ENCODE measurements at places on chromosomes 5 and 9.

- DNase-seq: no peak
These were observed 328.8 kb upstream of the IRX1 start for GRCh38 chr5:3266861-3267260.

DNA sequence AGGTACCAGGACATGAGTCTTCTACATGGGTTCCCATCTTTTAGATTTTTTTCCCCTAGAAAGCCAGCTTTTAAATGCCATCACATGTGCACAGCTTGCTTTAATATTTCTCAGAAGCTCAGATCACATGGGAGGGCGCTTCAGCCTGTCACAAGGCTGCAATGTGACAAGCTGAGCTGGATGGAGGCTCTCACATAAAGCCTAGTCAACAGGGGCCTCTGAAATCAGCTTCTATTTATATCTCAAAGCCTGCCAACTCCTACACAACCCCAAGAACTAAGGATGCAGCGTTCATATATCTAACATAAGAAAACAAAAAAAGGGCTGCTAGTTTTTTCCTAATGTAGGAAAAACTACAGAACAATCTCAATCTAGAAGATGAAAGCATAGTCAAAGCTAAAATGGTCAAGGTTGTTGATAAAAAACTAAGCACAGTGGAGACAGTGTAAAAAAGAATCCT, 2.3 kb downstream of the ZFAND5 start:
- peak; percentile 84 for DNase-seq

- no peak for DNase-seq
These were observed 14.0 kb downstream of the OLFML2A start for GRCh38 chr9:124790801-124791505.

DNA sequence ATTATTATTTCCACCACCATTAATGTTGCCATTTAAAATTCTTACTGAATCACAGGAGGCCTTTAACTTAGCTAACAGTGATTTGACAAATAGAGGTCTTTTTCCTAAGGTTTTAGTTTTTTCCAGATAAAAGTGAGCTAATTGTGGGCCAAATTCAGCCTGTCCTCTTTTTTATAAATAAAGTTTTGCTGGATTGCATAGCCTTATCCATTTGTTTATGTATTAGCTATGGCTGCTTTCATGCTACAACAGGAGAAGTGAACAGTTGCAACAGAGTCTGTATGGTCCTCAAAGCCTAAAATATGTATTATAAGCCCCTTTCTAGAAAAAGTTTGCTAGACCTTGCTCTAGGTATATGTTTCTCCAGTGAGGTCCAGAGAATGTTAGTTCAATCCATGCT, 172.4 kb downstream of the GDNF start:
- DNase-seq: no peak

DNA sequence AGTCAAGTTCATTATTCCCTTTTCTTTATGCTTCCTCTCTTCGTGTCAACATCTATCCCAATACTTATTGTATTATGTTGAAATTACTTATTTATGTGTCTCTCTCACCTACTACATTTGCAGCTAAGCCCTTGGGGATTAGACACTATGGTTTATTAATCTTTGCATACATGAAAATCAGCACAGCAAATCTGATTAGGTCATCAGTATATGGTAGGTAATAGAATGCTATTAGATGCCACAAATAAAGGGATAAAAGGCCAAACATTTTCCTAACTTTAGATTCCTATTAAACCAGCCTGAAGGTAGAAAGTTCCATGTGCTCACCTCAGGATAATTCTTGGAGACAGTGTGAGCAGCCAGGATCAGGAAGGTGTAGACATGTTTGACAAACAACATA, 490.1 kb upstream of the MPDZ start:
- DNase-seq: no peak

GRCh38 chr5:109922381-109922995, 232.8 kb downstream of the MAN2A1 start:
- DNase-seq: no peak

GRCh38 chr5:152329761-152330283, 75.3 kb downstream of the NMUR2 start:
- DNase-seq: no peak

Measured in fibroblast of skin of scalp (primary cell).